ENCODE measurements at places on chromosomes 5 and 9.

DNA sequence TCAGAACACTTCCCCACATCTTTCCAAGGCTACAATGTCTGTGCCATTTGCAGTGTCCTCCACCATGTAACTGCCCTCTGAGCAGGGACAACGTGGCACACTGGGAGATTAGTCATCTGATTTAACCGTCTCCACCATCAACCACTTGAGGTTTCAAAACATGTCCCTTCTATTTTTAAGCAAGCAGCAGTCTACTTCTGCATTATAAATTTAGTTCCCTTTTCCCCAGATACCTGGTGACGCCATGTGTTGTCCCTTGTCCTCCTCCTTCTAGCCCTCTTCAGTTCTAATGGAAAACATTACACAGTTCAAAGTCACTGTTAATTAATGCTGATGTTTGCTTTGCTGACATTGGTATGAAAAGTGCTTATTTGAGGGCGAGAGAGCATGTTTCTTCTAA lies 52.8 kb downstream of the ATP10B start:
- no peak for DNase-seq

- DNase-seq, result no peak
These were observed 170.1 kb upstream of the ZNF618 start for GRCh38 chr9:113705928-113706519.

GRCh38 chr5:40774623-40775022 lies 18.9 kb upstream of the TTC33 start:
- no peak for DNase-seq

- no peak for DNase-seq
These were observed 164.7 kb downstream of the TUSC1 start for GRCh38 chr9:25513509-25514033.

DNA sequence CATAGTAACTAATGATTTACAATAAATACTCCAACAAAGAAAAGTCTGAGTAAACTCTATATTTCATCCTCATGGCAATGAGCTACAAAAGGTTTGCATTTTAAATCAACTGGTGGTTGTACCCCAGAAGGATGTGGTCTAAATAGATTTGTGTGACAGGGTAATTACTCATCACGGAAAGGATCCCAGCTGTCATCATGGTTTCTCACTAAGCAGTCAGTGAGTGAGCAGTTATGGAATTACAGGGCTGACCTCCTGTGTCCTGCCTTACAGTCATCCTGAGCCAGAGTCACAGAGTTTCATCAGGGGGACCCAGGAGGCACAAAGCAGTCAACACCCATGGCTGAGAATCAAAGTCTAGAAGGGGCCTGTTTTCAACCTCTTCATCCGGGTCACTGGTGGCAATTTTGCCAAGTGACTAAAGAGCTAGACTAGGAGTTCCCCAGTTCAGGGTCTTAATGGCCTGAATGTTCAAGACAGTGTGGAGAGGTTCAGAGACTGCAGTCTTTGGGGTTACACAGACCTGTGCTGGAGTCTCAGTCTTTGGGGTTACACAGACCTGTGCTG lies 210.7 kb upstream of the SLC24A2 start:
- DNase-seq, result no peak

DNA sequence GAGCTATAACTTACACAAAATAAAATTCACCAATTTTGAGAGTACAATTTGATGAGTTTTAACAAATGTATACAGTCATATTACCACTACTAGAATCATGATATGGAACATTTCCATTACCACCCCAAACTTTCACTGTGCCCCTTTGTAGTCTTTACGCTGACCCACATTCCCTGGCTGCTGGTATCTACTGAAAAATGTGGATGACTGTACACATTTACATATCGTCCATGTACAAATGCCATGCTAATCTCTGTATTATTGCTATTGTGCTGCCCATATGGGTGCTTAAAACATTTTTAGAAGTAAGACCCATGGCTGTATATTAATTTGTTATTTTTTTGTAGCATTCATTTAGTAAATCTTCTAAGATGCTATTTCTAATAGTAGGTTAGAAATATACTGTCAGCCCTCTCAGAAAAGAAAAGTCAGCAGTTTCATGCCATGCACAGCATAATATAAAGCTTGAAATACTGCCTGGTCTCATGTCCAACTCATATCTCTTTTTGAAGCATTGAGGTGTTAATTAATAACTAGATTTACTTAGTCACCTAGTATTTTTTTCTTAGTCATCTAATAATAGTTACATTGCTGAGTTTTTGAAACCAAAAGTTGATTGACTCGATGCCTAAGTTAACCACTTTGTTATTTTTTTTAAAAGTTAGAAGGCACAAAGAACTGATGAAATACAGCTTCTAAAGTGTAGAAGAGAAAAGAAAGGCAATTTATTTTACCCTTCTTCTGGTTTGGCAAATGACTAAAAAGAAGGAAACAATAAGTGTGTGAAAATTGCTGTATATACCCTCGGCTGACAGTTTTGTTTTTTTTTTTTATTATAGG lies 188.3 kb upstream of the MEF2C start:
- DNase-seq, result no peak

GRCh38 chr9:129989740-129990139 lies 53.2 kb downstream of the FNBP1 start:
- no peak for DNase-seq

DNA sequence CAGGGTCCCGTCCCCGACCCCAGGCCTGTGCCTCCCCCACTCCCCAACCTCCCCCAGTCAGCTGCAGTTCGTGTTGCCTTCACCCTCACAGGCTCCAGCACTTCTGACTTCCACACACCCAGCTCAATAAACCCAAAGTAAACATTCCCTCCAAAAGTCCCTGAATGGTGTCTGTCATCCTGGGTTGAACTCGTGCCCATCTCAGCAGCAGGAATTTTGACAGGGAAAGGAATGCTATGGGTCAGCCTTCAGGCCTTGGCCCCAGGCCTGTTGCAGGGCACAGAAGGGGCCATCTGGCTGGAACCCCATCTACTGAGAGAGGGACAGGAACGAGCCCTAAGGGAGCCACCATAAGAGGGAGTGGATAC lies 29.6 kb upstream of the CNOT6 start:
- no peak for DNase-seq

- no peak for DNase-seq
These were observed 523.5 kb downstream of the CDH12 start for GRCh38 chr5:22329683-22330082.

GRCh38 chr9:125701351-125701750 lies 5.7 kb downstream of the MAPKAP1 start:
- DNase-seq, result no peak

- no peak for DNase-seq
These were observed 9.2 kb upstream of the DDX46 start for GRCh38 chr5:134749415-134749814.

- no peak for DNase-seq
These were observed 163.6 kb upstream of the SEMA6A start for GRCh38 chr5:116738239-116738614.

DNA sequence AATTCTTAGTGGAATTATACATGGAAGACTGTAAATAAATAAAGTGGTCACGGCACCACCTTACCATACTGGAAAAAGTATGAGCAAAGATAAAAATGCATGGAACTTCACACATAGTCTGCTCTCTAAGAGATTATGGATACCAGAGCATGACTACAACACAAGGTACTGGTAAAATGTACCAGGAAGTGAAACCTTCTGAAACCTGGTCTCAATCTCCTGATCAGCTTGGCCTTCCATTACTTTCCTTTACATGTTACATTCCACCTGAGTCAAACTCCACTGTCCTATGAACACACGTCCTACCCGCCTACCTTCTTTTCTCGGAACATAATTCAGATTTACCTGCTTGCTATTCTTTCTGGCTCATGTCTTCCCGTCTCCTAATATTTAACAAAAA lies 15.9 kb downstream of the PTAR1 start:
- no peak for DNase-seq

GRCh38 chr9:21789541-21790037 lies 12.8 kb upstream of the MTAP start:
- DNase-seq, result peak; percentile 80

DNA sequence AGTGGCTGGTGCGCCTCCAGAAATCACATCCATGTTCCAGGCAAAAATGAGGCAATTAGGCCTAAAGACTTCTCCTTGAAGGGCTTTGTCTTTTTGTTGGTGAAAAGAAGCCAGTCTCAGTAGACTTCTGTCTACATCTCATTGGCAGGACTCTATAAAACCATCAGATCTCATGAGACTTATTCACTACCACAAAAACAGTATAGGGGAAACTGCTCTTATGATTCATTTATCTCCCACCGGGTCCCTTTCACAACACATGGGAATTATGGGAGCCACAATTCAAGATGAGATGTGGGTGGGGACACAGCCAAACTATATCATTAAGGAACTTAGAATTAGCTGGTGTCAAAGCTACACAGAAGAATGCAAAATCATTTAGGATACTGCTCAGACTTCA lies 77.7 kb upstream of the SNX2 start:
- no peak for DNase-seq

DNA sequence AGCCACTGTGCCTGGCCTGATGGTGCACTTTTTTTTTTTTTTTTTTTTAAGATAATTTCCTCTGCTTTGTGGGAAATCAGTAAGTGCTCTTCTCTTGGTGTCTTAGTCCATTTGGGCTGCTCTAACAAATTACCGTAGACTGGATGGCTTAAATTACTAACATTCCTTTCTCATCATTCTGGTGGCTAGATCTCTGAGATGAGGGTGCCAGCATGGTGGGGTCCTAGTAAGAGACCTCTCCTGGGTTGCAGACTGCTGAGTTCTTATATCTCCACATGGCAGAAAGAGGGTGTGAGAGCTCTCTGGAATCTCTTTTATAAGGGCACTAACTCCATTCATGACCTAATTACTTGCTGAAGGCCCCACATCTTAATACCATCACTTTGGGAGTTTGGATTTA lies 133.9 kb upstream of the ANKRD55 start:
- DNase-seq, result no peak

DNA sequence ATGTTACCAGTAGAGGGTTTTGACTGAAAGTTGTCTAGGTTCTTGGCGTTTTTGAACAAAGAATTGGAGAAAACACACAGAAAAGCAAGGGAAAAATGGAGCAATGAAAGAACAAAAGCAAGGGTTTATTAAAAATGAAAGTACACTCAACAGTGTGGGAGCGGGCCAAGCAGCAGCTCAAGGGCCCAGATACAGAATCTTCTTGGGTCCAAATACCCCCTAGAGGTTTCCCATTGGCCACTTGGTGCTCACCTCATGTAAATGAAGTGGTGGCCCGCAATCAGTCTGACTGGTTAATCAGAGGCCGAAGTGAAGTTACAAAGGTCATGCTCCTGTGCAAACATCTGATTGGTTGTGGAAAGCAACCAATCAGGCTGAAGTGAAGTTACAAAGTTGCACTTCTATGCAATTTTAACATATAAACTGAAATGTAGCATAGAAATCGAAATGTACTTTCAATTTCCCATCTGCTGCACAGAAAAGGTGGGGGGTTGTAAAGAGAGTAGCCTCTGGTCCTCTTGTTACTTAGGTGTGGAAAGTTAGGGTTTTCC lies 1.9 kb upstream of the GM2A start:
- no peak for DNase-seq

- DNase-seq, result no peak
These were observed 11.1 kb downstream of the UNC13B start for GRCh38 chr9:35172878-35173277.

DNA sequence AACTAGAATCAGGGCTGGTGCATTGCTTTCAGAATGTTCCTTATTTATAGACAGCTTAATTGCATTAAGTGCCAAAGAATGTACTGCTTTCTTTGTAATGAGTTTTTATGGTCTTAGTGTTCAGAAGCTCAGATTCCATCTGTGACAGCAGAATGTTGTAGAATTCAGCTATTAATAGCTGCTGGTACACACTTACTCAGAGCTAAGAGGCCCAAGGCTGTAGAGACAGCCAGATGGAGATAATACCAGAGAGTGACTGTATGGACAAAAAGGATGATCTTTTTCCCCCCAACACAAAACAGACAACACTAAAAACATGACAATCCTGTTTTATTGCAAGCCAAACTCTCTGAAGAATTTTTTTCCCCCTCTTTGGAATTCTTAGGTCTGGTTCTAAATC lies 50.2 kb downstream of the PPP2R2B start:
- DNase-seq, result no peak

DNA sequence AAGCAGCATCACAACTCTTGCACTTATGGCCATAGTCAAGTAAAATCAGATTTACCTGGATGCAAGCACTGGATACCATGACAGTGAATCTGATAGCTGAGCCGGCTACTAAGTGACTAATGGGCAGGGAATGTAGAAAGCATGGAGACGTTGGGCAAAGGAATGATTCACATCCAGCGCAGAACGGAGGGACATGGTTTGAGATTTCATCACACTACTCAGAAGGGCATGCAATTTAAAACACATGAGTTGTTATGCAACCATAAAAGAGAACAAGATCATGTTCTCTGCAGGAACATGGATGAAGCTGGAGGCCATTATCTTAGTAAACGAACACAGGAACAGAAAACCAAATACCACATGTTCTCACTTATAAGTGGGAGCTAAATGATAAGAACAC lies 169.1 kb upstream of the PIK3R1 start:
- no peak for DNase-seq

GRCh38 chr9:135220601-135221575 lies 133.4 kb downstream of the OLFM1 start:
- no peak for DNase-seq

DNA sequence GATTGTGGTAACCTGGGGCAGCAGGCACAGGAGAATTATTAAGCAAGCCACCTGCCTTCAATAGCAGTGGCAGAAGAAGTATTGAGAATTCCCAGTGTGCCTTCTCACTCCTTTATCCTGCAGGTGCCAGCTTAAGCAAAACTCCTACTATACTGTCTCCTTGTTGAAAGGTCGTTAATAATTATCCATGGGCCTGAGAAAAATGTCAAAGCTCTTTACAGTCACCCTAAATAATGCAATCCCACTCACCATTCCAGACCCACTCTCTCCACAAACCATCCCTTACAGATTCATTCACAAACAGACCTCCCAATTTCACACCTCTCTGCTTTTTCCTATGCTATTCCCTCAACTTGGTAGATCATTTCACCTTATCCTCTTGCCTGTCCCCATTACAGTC lies 161.5 kb upstream of the TRIM32 start:
- DNase-seq, result no peak

DNA sequence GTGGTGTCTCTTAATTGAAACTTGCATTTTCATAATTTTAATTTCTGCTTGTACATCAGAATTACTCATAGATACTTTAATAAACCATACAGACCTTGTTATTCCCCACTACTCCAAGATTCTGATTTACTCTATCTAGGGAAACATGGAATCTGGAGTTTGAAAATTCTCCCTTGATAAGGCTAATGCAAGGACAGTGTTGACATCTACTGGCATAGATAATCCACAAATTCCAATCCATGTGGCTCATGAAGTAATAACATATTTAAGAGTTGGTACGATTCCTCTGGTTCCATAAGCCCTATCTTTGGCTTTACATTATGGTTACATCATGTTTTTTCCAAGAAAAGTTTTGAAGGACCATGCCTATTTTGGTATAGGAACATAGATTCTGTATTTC lies 759.2 kb downstream of the TLR4 start:
- DNase-seq, result no peak

- no peak for DNase-seq
These were observed 13.5 kb downstream of the ZNF346 start for GRCh38 chr5:177035976-177036375.

DNA sequence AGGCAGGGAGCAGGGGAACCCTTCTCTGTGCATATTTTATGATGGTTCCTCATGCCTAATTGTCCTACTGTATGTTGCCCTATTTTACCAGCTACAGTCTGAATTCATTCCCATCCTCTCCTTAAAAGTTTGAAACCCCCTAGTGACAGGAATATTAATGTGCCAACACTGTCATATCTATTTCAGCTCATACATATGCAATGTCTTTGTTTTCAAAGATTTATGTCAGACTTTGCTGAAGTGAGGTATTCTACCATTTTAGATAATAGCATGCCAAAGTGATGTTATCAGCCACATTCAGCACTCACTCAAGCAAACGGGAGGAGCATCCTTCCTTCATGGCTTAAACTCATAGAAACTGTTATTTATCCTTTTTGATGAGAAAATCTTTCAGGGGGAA lies 696.5 kb downstream of the NR2F1-AS1 start:
- no peak for DNase-seq
